T-helper 22 cell (primary cell): ENCODE measurements at places on chromosomes 7 and 10.

DNA sequence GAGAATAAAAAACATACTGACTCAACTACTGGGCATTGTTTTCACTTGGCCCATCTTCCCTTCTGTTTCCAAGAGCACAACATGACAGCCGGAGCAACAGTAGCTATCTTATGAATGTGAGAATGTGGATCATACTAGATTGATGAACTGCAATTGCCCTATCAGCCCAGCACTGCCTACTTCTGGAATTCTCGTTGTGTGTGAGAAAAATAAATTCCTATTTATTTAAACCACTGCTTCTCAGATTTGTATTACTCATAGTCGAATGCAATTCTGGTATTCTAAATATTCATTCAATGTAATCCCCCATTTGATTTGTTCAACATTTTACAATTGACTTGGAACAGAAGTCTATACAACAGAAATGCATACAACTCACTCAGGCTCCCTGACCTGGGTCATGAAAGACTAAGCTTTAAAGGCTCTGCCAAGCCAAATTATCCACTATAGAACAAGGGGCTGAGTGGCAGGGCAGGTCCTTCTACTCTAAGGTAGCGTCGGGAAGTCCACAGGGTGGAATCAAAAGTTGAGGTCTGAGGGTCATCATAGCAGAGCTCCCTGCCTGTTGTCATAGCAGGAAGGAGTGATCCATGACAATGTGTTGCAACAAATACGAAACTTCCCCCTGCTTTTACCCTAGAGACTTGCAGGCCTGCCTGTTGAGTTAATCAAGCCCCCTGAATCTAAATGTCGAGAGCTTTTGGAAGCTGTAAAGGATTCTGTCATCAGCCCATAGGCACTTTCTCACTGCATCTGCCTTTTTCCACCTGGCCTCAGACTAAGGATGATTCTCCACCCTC is 12.4 kb upstream of the JAZF1 start:
- no peak for DNase-seq

GRCh38 chr7:42661312-42661711 is 250.6 kb downstream of the C7orf25 start:
- DNase-seq: no peak

- no peak for DNase-seq
Observed at GRCh38 chr7:28685644-28686417, 272.3 kb downstream of the TRIL start.

- no peak for DNase-seq
Observed at GRCh38 chr7:40232242-40232893, 97.6 kb downstream of the SUGCT start.

DNA sequence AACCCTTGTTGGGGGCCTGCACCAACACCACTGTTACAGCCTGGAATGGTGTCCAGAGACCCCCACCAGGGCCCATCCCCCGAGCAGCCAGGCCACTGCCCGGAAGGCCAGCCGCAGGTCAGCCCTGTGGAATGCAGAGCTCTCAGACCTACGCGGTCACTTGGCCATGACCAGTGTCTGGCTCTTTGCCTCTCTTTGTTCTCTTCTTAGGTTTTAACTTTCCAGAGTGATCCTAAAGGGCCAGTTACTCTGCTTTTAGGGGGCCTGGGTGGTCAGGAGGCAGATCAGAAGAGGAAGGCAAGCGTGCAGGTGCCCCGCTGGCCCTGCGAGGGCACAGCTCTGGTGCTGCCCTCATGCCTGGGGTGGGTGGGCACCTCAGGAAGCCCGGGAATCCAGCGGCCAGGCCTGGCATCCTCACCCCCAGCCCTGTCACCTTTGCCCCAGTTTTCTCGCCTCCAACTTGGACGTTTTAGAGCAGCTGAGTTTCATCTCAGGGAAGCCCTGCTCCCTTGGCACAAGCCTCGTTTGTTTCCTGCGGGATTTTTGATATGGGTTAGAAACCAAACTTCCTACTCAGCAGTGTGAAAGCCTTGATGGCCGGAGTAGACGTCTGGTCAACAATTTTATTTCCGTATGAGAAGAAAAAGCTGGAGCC is 62.5 kb upstream of the CHST15 start:
- DNase-seq: no peak

GRCh38 chr7:42127232-42127622 is 109.8 kb downstream of the GLI3 start:
- no peak for DNase-seq

GRCh38 chr7:30327813-30328212 is 43.4 kb downstream of the ZNRF2 start:
- no peak for DNase-seq

- DNase-seq: no peak
Observed at GRCh38 chr7:134350709-134351108, 34.0 kb upstream of the SLC35B4 start.

DNA sequence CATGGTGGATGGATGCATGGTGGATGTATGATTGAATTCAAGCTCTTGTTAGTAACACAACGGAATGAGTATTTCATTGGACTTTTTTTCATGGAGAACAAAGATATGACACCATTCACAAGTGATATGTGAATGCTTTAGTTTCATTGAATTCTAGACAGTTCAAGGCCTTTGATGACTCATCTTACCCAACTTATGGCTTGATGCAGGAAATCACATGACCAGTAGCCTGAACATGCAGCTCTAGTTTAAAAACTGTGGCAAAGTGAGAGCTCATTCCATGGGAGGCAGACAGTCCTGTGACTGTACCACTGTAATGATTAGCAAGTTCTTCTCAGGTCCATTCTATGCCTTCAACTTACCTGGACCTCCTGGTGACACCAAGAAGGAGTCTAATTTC is 1239.3 kb downstream of the TYW1 start:
- DNase-seq: no peak

DNA sequence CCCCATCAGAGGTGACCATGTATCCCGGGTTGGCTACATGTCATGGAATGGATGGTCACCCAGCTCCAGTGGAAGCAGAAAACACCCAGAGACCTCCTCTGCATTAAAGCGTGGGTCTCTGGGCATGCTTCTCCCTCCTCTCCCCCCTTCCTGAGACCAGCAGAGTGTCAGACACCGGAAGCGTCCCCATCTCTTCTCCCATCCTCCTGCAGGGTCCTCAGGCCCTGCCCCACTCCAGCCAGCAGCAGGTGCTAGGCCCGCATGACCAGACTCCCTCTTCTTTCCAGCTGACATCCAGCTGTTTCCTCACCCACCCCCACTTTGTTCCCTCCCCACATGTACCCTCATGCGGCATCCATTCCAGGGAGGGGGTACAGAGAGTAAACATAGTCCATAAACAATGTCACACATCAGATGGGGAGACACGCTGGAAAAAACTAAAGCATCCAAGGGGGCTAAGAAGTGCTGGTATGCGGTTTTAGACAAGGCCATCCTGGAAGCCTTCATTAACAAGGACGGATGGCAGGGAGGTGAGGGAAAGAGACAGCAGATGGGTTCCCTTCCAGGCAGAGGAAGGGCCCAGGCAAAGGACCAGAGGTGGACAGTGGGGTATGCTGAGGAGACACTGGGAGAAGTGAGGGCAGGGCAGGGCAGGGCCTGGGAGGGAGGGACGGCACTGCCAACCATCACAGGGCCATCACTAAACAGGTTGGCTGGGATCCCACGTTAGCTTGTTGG is 12.5 kb upstream of the SLC18A3 start:
- no peak for DNase-seq

- DNase-seq: no peak
Observed at GRCh38 chr7:39816462-39817060, 133.5 kb upstream of the CDK13 start.
